Fibroblast of lung (primary cell): ENCODE measurements at places on chromosomes 5 and 9.

- no peak for DNase-seq
Observed at GRCh38 chr9:133403766-133404453, 13.9 kb downstream of the REXO4 start.

DNA sequence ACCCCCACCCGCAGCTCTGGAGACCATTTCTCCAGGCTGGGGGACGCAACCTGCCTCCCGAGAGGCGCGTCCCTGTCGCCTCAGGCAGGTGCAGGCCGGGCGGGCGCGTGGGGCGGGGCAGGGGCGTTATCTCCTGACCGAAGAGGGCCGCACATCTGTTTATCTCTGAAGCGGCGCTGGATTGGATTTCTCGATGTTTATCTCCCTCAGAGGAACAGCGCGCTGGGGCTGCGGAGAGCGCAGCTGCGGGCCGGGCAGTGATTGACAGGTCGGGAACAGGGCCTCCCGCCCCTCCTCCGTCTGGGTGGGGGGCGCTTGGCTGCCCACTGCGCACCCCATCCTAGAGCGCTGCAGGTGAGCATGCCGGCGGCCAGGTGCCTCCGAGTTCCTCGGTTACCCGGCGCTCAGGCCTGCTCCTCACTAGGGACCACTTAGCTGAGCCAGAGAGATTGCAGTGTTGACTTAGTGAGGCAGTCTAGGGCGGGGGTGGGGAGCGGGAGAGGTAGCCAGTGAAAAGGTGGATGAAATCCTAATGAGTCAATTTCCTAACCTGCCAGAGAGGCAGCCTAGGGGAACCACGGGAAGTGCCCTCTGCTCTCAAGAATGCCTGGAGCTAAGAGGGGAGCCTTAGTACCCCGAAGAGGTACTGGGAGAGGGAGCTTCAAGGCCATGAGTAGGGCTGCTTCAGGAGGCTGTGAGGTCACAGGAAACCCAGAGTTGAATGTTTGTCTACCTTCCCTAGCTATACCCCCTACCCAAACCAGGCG lies 39.6 kb upstream of the TIFAB start:
- DNase-seq: no peak

DNA sequence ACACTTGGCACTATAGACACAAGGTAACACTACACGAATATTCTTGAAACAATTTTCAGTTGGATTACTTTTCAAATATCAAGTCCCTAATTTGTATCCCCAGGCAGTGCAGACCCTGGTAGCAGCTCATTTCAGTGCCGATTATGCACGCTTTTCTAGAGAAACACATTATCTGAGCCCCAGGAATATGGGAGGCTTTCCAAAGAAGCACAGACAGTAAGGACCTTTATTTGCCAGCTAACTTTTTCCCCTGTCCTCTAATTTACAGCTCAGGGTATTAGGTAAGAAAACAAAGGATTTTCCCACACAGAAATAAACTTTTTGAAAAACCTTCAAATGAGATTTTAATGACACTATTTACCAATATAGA lies 852.3 kb upstream of the DMAC1 start:
- no peak for DNase-seq

- no peak for DNase-seq
Observed at GRCh38 chr5:73550016-73550415, 15.4 kb downstream of the ANKRA2 start.

DNA sequence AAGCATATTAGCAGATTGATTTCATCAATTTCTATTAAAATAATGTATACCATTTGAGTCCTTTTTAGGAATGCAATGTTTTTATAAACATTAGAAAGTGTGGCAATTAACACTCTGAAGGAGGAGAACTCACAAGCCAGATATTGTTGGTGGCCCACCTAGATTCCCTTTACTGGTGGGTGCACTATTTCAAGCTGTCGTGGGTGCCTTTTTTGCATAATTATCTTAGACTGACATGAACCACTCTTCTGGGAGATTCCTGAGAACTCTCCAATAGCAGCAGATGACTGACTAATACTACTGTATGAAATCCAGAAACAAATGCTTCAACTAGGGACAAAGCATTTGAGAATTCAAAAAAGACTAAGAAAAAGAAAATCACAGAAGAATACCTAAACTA lies 526.0 kb downstream of the CDH18 start:
- DNase-seq: peak; percentile 1

DNA sequence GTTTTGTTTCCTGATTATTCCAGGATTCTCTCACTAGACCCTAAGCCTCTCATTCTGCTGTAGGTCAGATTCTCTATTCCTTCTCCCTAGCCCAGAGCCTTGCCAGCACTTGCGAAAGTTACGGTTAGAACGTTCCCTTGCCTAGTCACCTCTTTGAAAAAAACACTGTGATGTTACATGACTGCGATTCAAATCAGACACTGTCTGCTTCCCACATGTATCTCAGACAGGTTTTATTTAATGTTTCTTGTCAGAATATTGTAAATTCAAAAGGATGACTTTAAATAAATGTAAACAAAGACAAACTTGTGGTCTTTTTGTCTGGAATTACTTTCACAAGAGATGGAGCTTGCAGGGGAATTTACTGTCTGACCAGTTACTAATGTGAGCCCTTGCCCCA lies 116.5 kb upstream of the OTULINL start:
- DNase-seq: peak; percentile 75

DNA sequence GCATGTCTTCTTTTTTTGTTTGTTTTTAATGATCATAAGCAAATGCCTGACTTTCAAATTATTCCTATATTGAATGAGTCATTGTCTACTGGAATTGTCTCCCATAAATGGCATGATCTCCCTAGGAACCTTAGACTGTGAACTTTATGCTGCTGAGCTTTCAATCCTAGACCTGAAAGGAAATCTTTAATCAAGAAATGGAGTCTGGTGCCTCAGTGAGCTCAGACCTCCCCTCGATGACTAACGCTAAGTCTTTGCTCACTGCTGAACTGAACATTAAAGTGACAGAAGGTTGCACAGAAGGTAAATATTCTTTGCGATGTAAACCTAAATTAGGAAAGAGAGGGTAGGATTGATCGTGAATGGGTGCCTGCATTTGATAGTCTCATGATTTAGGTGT lies 745.2 kb upstream of the WWC1 start:
- DNase-seq: no peak

DNA sequence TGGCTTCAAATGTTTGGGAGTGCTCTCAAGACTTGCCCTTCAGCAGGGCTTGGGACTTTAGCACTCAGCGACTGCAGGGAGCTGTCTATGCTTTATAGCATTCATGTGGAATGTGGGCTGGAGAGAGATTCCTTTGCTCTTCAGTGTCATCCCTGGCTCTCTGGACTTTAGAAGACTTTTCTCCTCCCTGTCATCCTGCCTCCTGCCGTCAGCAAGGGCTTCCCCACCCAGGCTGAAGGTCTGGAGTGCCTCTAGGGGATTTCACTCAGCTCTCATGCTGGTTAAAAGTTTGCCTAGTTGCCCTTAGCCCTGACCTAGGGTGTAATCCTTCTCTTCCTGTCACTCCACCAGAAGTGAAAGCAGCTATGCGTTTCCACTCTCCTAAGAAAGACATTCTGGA lies 210.9 kb downstream of the FRMD3 start:
- no peak for DNase-seq

GRCh38 chr9:95107001-95107749 lies 210.3 kb downstream of the FANCC start:
- peak; percentile 94 for DNase-seq

GRCh38 chr5:118953652-118954005 lies 34.7 kb downstream of the DTWD2 start:
- no peak for DNase-seq

GRCh38 chr5:32489791-32490562 lies 45.4 kb upstream of the ZFR start:
- DNase-seq: peak; percentile 80

DNA sequence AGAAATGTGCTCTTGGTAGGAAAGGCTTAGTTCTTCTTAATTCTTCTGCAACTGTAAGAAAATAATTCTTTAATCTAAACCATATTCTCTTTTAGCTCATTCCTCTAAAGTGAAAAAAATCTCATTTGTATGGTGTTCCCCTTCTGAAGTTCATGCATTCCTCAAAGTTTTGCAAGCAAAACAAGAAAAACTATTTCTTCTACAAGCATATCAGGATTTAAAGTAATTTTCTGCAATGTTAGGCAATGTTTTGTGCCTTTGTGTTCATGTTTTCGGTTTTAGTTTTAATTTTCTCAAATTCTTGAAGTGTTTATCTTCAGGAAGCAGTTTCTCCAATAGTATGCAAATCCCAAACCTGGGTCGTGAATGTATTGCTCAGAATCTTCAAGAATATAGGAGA lies 12.7 kb upstream of the GPR21 start:
- no peak for DNase-seq

DNA sequence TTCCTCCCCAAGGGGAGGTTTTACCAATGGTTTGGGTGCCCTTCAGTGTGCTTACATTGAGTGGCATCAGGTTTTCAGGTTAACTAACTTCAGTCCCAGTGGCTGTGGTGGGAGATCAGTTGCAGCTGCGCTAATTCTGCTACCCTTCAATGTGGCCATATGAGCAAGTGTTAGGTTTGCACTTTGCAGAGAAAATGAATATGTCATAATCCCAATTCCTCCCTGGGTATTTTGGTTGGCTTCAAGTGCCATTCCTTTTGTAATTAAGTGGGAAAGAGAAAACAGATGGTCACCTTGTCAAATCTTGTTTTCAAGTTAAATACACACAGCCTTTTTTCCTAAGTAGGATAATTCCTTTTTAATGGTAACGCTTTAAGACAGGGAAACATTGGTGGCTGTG lies 236.2 kb downstream of the TLE4 start:
- DNase-seq: no peak

GRCh38 chr9:16976427-16976826 lies 106.0 kb upstream of the BNC2 start:
- DNase-seq: no peak

GRCh38 chr5:104400941-104401340 lies 838.4 kb upstream of the NUDT12 start:
- DNase-seq: no peak

DNA sequence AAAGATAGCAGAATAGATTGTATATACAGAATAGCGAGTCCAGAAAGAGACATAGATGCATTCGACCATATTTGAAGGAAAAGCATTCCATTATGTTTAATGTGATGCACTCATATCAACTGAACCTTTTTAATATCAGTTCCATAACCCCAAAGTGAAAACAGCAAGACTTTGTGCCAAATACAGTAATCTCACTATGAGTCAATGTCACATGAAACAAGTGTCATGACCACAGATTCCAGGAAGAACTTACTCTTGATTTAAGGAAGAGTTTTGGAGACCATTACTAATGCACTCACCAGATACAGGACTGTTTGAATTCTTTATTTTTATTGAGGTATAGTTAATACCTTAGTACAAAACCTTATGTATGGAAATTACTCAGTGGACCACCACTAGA lies 220.5 kb downstream of the SH3GL2 start:
- DNase-seq: peak; percentile 20

- DNase-seq: no peak
Observed at GRCh38 chr9:136832581-136832980, 9.7 kb upstream of the AJM1 start.

DNA sequence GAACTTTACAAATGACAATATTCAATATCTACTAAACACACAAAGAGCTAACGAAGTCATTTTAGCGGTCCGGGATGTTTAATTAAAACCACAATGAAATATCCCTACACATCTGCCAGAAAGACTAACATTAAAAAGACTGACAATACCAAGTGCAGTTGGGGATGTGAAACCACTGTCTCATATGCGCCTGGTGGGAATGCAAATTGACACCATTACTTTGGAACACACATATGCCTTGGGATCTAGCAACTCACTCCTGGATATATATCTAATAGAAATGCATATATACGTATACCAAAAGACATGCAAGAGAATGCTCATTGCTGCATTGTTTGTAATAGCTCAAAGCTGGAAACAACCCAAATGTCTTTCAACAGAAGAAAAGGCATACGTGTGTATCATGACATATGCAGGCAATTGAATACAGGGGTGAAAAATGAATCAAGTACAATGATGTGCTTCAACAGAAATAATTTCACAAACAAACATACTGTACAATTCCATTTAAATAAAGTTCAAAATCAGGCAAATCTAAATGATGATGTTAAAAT lies 153.3 kb downstream of the CARTPT start:
- DNase-seq: no peak

DNA sequence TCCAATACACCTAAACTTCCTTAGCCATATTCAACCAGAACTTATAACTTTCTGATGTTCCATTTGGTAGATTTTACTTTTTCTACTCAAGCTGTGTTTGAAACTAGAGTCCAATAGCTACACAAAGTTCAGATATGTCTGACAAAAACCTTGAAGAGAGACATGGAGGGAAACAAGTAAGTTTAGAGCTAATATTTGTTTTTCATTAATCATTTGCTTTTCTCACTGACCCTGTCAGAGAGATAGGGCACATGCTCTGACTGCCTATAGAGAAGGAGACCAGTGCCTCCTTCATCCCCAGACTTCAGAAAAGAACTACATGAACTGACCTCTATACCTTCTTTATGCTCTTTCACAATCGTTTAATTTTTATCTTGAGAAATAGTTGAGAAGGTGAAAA lies 157.0 kb upstream of the PPP1R2B start:
- no peak for DNase-seq

GRCh38 chr5:119458911-119459632 lies 6.8 kb downstream of the HSD17B4 start:
- no peak for DNase-seq

DNA sequence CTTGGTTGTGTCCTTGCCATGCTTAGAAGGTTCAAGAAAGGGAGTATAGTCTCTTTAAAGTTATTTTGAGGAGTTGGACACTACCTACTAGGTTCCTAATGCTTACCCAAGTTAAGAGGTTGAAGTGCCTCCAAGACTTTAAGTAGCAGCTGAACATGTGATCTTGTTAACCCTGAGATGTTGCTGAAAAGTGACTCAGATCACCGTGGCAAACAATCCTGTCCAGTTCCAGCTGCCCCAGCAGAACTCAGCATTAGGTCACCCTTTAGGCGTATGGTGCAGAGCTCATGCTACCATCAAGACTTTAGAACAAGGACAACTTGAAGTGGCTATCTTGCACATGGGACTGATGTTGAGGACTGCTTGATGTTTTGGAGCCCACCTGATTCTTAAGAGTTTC lies 22.5 kb downstream of the ZNF462 start:
- DNase-seq: peak; percentile 85

- DNase-seq: no peak
Observed at GRCh38 chr5:180214870-180215770, 6.1 kb upstream of the RASGEF1C start.

DNA sequence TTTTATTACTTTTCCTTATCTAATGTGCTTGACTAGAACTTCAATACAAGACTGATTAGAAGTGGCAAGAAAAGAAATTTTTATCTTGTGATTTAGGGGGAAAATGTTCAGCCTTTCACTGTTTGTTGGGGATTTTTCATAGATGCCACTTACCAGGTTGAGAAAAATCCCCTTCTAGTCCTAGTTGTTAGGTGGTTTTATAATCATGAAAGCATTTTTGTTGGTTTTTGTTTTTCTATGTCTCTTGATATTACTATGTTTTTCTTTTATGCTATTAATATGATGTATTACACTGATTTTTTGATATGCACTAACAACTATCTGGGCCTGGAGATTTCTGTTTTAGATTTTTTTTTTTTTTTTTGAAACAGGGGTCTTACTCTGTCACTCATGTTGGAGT lies 134.0 kb downstream of the PARP8 start:
- no peak for DNase-seq
